Panc1 (cell line): ENCODE measurements at places on chromosomes 4 and X.

DNA sequence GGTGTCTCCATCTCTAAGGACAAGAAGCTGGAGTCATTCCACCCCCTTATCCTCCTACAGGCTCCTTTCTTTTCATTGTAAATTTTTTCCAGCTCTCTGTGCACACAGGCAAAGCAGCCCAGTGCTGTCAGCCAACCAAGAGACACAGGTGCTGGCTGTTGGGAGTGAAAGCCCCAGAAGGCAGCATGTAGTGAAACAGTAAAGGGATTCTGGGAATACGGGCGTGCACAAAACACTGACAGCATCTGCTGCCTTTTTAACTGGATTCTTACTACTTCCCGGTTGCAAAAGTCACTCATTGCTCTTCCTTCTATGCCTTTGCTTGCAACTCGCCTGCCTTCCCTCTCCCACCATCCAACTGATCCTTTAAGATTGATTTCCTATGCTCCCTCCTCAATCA is 208.6 kb upstream of the PRPS2 start:
- no peak for DNase-seq

DNA sequence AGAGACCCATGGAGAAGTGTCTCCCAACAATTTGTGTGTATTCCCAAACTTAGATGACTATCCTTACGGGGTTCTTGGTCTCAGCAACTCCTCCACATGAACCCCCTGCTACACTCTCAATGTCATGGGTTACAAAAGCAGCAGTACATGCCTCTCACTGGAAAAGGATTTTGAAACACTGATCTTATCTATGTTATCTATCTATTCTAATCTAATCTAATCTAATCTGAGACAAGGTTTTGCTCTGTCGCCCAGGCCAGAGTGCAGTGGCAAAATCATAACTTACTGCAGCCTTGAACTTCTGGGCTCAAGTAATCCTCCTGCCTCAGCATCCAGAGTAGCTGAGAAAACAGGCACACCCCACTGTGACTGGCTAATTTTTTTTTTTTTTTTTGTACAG is 19.3 kb downstream of the TSPAN5 start:
- DNase-seq: no peak

DNA sequence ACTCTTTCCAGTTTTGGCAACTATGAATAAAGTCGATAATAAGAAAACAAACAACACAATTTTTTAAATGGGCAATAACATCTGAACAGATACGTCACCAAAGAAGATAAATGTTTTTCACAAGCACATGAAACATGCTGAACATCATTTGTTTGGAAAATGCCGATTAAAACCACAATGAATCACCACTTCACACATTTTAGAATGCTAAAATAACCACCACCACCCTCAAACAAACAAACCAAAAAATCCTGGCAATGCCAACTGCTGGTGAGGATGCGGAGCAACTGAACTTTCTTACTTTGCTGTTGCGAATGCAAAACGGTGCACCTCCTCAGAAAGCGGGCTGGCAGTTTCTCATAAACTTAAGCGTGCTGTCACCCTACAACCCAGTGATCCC is 115.9 kb downstream of the NSUN7 start:
- DNase-seq: no peak

DNA sequence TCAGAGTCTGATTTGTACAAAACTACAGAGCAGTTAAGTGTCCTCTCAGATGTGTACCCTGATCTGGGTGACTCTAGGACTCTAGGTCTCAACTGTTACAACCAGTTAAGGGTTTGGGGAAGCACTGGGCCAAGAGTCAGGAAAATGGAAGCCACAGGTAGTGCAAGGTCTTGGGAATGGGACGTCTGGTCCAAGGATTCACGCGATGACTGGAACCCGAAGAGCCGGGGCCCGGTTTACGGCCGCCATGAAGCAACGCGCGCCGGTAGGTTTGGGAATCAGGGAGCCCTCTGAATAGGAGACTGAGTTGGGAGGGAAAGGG is 321 bp upstream of the HPRT1 start:
- no peak for DNase-seq

GRCh38 chrX:123561439-123562215 is 171.2 kb downstream of the THOC2 start:
- no peak for DNase-seq

DNA sequence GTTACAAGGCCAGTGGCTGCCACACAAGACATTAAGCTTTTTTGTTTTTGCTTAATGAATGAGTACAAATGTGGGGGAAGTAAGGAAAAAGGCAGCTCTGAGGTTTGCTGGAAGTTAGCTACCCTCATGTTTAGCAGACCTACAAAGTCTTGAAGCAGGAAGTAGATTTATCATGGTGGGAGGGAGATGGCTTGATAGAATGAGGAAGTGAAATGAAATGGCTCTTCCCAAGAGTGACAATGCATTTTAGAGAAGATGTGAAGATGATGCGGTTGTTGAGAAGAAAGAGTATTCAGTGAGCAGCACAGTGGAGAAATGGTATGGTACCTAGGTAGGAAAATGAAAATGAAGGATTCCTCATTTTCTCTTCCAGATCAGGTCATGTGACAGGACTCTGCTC is 108.0 kb downstream of the SLIT2 start:
- no peak for DNase-seq

- no peak for DNase-seq
These were observed 62.3 kb downstream of the RFC1 start for GRCh38 chr4:39303871-39304270.

DNA sequence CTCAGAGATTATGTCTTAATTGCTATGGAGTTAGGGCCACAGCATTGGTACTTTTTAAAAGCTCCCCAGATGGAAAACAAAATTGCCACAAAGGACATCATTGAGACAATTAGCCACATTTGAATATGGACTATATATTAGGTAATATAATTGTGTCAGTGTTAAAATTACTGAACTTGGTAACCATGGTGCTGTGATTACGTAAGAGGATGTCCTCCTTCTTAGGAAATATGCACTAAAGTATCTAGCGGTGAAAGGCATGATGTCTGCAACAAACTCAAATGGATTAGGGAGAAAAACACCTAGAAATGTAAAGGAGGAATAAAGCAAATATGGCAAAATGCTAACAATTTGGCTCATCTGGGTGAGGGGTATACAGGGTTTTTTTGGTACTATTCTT is 89.9 kb upstream of the PAK3 start:
- DNase-seq: no peak

- DNase-seq: no peak
These were observed 84.4 kb downstream of the HTRA3 start for GRCh38 chr4:8353912-8354453.

GRCh38 chr4:116215622-116216021 is 869.8 kb downstream of the TRAM1L1 start:
- no peak for DNase-seq

GRCh38 chrX:11406109-11406765 is 113.0 kb downstream of the AMELX start:
- DNase-seq: no peak

DNA sequence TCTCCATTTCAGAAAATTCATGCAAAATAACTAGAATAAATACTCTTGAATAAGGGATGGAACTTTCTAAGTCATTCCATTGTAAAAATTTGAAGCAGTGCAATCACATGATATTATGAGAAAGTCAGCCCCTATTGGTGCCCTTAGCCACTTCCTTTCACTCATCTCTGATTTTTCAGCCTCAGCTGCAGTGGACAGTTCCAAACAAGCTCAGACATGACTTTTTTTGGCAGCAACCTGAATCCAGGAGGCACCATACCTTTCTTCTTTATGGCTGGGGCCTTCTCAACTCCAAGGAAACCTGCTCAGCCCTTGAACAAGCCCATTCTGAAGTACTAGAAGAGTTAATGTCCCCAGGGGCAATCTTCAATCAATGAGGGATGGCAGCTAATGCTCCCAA is 40.5 kb downstream of the MAPK10 start:
- DNase-seq: no peak

DNA sequence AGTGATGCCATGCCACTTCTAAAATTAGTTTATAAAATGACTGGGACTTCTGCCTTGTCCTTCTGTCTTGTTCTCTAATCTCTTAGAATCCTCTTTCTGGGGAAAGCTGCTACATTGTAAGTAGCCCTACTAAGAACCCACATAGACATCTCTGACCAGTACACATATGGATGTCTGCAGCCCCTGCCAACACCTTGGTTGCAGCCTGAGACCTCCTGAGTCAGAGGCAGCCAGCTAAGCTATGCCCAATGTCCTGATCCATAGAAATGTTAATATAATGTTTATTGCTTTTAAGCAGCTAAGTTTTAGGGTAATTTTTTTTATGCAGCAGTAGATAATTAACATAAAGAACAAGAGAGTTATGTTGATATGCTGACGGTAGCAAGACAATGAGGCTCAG is 1029.5 kb upstream of the INTU start:
- DNase-seq: no peak

GRCh38 chrX:51420610-51421009 is 75.8 kb downstream of the NUDT11 start:
- DNase-seq: peak; percentile 7

- no peak for DNase-seq
These were observed 44.5 kb downstream of the STPG2 start for GRCh38 chr4:98098764-98099163.

DNA sequence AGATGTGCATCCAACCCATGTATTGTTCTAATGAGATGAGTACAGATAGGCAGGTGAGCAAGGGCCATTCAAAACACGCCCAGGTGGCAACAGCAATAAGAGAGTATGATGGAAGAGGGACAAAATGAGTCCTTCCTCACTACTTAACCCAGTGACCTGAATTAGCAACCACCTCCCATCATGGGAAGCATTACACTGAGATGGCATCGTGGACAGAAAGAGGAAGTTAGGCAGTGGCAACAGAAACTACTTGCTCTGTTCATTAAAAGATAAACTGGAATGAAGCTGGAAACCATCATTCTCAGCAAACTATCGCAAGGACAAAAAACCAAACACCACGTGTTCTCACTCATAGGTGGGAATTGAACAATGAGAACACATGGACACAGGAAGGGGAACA is 17.2 kb downstream of the RXFP1 start:
- DNase-seq: no peak

- no peak for DNase-seq
These were observed 411.5 kb upstream of the FTHL17 start for GRCh38 chrX:31483336-31483735.

GRCh38 chr4:85617202-85617601 is 142.3 kb downstream of the ARHGAP24 start:
- DNase-seq: no peak

DNA sequence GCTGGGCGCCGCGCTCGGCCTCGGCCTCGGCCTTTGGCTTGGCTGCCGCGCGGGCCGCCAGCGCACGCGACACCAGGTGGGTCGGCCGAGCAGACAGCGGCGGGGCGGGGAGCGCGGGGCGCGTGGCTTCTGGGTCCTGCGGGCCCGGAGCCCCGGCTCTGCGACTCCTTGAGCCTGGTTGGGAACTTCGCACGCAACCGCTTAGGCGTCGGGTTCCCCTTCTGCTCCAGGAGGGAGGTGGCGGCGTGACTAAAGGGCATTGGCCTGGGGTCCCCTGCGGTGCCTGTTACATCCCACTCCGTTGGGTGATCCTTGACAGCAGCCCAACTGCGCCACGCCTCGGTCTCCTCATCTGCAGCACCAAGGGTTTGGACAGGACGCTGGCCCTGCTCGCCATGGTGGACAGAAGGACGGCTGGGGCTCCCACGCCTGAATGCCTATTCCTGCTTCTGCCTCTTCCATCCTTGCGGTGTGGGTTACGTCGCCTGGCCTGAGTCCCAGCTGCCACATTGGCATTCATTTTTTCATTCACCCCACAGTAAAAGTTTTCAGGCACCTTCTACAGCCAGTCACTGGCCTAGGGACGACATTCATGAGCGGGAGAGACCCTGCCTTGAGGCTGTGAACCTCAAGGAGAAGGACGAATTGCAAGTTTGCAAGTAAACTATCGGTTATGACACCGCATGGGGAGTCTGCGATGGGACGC is 631 bp downstream of the EVC start:
- DNase-seq: no peak

DNA sequence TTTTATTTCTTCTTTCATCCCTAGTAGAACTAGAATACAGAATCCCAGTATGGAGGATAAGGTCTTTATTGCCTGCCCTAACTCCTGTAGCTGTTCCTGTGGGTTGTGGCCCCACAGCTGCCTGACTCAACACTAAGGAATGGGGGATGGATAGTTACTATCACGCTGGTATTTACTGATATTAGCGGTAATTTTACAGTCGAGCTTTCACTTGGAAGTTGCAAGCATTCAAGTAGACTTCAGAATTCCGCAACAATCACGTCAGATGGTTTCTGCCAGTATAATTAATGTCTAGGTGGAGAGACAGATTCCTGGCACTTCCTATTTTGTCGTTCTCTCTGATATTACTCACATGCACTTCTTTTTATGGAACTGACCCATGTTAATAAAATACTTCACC is 489.8 kb downstream of the PABPC4L start:
- DNase-seq: no peak

DNA sequence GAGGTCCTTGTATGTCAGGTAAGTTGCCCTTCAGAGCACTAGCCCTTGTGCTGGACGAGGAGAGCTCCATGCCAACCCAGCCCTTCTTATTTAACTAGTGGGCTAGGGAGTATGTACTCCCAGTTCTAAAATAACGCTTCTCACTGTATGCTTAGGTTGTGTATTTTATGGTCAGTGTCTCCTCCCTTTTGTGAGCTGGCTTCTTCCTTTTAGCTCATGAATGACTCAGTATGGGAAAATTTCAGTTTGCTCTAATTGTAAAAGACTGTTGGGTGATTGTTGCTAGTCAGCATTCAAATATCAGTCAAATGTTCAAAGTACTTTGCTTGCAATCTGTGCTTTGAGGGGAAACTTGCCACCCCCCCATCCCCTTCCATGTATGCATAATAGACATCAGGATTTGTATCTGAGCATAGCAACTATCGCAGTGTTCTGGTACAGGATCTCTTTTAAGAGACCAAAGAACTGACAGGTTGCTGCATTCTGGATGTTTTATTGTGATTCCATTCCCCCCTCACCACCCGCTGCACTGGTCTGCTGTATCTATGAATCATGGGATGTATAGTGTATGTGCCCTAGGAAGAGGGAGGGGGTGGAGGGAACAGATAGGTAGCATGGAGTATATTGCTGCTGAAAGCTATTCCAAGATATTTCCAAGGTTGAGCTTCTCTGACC is 34.7 kb downstream of the DLG3 start:
- peak; percentile 20 for DNase-seq

GRCh38 chr4:81516241-81516640 is 44.5 kb upstream of the RASGEF1B start:
- DNase-seq: no peak

- DNase-seq: no peak
These were observed 35.5 kb upstream of the UGT2B4 start for GRCh38 chr4:69531251-69531650.

DNA sequence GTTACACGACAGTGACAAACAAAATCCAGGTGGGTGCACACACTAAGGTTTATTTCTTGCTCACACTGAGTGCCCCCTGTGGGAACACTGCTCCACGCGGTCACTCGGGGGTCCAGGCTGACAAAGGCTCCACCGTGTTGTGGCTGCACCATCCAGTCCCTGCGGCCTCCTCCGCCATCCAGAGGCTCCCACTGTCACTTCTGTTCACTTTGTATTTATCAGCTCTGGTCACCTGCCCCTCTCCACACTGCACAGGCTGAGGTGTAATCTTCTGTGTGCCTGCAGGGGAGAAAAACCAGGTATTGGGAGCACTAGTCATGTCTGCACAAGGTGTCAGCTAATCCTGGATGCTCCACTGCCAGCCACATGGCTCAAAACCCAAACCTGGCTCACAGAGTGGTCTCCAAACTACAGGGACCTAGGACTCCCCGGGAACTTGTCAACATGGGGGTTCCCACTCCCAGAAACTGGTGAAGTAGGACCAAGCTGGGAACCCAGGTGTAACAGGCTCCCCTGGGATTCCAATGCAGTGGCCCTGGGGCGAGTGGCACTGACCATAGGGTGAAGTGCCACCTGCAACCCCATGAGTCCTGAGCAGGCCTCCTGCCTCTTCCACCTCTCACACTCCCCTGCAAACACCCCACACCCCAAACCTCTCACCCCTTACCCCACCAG is 25.5 kb downstream of the HMX1 start:
- DNase-seq: no peak
